NCI-H526 (cell line): ENCODE measurements at places on chromosomes 2 and 18.

- no peak for DNase-seq
Observed at GRCh38 chr2:227643990-227644551, 22.5 kb upstream of the SCYGR5 start.

DNA sequence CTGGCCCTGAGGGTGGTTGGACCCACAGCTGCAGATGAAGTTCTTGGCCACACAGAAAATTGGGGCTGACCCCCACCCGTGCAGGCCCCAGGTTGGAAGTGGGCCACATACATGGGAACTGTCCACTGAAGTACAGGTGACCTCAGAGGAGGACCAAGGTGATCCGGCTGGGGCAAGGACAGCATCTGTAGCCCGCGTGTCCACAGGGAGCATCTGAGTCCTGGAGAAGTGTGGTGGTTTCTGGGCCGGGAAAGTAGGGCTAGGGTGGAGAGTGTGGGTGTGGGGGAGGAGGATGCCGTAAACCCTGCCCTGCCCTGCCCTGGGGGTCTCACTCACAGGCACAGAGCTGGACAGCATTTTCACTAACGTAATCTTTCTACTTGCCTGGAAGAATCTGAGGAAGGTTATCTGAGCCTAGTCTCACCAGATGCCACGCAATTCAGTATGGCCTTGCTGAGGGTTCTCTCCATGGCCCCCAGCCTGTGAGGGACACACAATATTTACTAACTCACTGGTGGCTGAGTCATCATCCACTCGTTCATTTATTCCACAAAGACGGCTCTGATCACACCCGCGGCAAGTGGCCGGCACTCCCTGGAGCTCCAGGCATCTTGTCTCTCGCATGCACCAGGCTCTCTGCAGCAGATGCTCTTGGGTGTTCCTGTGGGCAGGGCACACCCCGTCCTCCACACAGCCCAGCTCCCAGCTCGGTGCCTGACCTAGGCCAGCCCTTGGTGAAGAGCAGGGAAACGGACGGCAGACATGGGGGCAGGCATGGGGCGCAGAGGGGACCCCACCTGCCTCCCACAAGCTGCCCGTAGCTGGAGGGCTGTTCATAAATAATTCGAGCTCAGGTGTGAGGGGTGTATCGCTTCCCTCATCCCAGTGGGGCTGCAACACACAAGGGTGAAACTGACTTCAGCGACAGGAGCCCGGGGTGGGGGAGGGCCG is 51.2 kb downstream of the INHBB start:
- no peak for DNase-seq

GRCh38 chr2:164055623-164056022 is 319.8 kb upstream of the FIGN start:
- DNase-seq: no peak

- no peak for DNase-seq
Observed at GRCh38 chr2:231425811-231426703, 30.5 kb downstream of the B3GNT7 start.

DNA sequence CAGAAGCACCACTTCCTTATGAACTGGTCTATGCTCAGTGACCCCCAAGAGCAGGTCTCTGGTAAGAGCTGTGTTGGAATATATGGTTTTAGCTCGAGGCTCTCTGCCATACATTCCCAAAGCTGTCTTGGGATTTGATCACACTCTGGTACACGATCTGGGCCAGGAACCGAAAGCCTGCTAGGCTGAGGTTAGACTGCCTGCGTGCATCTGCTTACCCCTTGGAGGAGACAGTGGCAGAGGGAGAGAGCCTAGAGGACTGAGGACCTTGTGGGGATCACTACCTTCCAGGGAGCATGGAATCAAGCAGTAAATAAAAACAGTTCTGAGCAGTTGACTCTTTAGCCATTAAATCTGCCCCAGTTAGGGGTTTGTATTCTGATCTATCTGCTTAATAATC is 63.7 kb downstream of the ZNF532 start:
- DNase-seq: no peak

GRCh38 chr2:8312861-8313830 is 368.7 kb upstream of the ID2 start:
- DNase-seq: no peak

GRCh38 chr2:181575650-181576025 is 81.3 kb downstream of the CERKL start:
- no peak for DNase-seq

DNA sequence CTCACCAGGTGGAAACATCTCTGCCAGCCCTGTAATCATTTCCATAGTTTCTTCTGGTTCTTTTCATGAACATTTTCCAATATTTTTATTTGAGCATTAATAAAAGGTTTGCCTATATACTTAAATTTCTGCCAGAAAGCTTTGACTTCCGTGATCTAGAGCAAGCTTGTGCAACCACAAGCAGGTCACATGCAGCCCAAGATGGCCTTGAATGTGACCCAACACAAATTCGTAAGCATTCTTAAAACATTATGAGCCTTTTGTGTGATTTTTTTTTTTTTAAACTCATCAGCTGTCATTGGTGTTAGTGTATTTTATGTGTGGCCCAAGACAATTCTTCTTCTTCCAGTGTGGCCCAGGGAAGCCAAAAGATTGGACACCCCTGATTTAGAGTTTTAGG is 51.6 kb downstream of the NEDD4L start:
- no peak for DNase-seq

- DNase-seq: no peak
Observed at GRCh38 chr18:48792141-48792540, 158.6 kb downstream of the SMAD7 start.

- peak; percentile 45 for DNase-seq
Observed at GRCh38 chr18:34867520-34867919, 157.4 kb downstream of the DTNA start.

- no peak for DNase-seq
Observed at GRCh38 chr2:140669911-140670310, 1460.9 kb downstream of the LRP1B start.

DNA sequence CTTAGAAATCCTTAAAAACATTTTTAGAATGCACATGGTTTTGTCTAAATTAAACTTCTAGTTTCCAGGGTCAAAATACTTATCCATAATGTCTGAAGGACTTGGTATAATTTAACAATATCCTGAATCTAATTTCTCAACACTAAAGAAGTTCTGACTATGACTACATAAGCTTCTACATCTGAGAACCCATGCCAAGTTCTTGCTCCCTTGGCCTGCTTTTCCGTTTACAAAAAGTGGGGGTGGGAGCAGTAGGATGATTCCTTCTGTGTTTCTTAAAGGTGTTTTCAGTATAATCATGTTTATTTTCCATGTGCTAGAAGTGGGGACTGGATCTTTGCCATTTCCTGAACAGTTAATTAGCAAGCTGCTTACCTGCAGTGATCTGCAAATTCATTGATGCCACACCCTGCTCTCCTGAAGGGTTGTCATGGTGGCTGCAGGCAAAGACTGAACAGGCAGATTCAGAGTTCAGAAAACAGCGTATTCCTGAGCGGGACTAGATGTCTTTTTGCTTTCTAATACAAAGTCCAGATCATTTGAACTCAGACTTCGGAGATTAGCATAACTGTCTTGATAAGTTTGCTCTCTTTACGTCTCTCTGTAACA is 36.2 kb downstream of the ADNP2 start:
- DNase-seq: no peak

DNA sequence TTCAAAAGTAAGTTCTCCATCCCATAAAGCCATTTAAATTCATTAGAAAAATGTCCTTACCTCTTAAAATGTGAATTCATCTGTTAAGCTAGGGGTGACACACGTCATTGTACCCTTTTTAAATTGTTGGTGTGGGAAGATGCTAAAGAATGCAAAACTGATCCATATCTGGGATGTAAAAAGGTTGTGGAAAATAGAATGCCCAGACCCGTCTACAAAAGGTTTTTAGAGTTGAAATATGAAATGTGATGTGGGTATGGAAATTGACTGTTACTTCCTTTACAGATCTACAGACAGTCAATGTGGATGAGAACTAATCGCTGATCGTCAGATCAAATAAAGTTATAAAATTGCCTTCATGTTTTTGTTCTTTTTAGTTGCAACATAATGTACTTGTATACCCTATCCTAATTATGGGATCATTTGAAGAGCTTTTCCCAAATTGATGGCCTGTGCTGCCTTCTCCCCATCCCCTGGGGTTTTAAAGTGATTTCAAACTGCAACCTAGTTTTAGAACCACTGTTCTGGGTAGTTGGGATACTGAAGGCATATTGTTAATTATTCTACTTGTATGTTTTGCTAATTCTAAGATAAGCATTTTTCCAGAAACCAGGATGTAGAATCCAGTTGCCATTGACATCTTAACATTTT is 4.1 kb downstream of the RPL31 start:
- DNase-seq: no peak

DNA sequence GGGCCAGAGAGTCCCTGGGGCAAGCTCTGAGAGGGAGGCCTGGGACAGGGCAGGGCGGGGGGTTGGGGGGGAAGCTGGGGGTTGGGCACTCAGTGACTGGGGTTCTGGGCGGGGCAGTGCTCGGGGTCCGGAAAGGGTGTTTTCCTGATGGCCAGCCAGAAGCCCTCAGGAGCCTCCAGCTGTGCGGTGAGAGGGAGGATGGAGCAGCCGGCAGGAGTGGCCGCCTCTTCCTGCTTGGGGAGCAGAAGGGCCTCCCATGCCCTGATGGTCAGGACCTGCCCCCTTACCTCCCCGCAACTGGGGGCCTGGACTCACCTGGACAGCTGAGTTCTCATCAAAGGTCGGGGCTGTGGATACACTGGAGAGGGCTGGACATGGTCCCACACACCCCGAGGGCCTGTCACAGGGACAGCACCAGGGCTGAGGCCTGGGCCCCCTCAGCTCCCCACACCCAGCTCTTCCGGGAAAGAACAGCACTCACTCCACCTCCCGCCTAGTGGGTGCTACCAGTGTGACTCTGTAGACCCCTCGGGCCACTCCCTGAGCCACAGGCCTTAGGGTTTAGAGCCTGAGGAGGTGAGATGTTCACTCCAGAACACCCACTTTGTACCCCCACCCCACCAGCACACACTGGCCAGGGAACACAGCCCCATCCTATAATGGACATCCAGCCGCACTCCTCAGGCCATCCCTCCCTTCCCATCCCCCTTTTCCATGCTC is 6.7 kb downstream of the SFTPB start:
- no peak for DNase-seq

DNA sequence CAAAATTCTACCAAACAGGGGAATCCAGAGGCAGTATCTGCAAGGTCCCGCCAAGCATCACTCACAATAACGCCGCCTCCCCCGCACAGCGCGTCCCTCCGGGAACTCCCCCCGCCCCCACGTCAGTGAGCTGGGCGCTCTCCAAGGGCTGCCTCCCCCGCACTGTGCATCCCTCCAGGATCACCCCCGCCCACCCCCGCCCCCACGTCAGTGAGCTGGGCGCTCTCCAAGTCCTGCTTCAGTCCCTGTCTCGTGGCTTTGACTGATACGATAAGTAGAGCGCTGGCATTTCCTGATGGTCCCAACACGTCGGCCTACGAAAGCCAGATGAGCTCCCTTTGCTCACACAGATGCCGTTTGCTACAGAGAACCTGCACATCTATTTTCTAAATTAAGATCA is 130.7 kb upstream of the TPO start:
- no peak for DNase-seq

DNA sequence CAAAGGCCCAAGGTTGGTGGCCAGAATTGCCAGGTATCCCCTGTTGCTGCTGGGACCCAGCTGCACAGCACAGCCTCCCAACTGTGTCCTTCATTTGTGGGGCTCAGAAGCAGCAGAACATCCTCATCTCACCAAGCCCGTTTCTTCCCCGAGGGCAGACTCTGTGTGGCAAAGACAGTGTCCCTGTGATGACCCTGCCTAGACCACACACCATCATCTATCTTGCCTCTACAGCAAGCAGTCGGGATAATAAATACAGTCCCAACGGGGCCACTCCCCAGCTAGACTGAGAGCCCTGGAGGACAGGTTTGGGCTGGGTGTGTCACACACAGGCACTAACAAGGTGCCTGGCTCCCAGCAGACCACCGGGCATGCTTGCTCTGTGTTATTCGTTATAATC is 93.4 kb downstream of the PTGR3 start:
- no peak for DNase-seq

DNA sequence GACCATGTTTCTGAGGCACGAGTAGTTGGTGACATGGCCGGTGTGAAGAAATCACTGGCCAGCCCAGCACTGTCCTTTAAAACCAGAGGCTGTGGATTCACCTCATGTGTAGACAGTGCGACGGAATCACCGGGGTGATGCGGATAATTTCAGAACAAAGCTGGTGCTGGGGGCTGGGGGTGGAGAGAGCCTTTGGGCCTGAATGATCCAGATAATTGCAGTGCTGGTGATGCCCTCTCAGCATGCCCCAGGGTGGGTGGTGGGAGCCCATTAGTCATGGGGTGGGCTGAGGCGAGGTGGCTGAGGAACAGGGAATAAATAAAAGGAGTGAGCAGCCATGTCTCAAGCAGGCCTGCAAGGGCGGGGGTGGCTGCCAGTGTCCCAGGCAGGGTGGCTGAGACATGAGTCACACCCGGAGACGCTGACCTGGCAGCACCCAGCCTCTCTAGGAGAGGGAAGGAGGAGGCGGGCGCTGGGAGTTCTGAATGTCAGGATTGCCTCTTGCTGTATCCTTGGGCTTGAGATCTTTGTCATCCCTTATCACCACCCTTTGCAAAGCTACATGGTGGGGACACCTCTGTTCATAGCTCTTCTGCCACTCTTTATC is 151.1 kb upstream of the MSH6 start:
- DNase-seq: no peak

DNA sequence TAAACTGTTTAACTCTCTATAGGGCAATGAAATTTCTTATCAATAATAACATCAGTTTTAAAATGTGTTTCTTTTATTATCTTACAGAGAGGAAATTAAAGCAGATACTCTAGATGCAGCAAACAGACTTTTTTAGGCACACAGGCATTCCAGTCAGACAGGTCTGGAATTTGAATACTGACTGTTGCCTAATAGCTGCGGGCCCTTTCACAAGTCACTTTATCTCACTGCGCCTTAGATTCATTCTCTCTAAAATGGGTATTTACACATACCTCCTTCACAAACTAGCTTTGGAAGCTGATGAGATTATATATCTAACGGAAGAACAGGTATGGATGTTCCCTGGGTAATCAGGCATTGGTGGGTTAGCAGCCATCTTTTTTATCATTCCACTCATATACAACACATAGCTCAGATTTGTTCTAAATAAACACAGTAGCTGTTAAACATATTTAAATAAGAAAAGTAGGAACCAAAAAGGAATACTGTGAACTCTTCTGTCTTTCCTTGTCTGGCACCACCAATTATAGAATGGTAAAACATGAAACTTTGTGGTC is 104.2 kb downstream of the LRP2 start:
- DNase-seq: peak; percentile 64

GRCh38 chr2:38394041-38394440 is 17.0 kb upstream of the ATL2 start:
- no peak for DNase-seq

GRCh38 chr18:62140259-62140658 is 46.6 kb downstream of the PIGN start:
- DNase-seq: no peak

GRCh38 chr2:70861777-70862625 is 26.4 kb upstream of the CD207 start:
- DNase-seq: peak; percentile 58

DNA sequence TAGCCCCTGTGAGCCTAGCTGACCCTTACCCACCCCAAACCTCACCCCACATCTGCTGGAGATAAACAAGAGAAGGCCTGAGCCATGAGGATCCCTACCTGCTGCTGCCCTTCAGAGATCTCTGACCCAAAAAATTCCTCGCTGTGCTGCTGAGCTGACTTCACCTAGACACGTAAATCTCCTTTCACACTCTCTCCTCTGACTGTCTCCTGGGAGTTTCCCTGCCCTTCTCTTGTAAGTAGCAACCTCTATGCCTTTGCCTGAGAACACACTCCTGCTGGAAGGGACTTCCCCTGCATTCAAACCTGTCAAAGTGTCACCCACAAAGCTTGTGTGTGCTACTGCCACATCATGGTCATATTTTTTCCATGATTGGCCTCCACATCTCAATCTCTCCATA is 134.2 kb upstream of the NOL4 start:
- DNase-seq: no peak
